ENCODE measurements at places on chromosomes 7 and 10.

GRCh38 chr10:62244785-62245467, 23.7 kb downstream of the RTKN2 start:
- DNase-seq = peak; percentile 77

GRCh38 chr7:20862554-20862953, 75.9 kb upstream of the SP8 start:
- DNase-seq = no peak

DNA sequence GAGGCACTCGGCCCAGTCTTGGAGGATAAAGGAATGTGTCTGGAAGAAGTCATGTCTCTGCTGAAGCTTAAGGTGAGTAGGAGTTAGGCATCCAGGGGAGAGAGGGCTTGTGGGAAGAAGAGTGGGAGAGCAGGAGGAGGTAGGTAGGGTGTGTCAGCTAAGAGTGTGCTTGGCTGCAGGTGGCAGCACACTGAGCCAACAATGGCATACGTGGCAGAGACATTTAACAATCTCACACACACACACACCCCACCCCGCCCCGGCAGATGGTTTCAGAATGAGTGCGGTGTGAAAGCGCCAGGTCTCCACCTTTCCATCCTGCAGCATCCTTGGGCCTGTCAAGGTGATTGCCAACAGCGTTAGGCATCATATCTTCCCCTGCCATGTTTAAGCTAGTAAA, 11.2 kb upstream of the ARPC1A start:
- no peak for DNase-seq

DNA sequence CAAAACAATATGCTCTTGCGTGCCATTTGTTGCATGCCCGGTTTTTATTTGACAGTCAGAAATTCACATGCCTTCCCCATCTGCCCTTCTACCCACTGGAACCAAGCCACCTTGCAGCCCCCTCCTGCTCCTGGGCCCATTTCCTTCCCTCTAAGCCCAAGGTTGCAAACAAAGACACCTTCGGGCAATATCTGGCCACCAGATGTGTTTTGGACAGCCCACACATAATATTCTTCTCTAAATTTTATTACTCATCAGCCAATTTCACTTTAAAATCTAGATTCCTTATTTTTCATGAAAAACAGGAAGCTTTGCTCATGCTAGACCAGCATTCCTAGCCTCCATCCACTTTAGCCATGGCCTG, 18.2 kb upstream of the C10orf105 start:
- DNase-seq = no peak

DNA sequence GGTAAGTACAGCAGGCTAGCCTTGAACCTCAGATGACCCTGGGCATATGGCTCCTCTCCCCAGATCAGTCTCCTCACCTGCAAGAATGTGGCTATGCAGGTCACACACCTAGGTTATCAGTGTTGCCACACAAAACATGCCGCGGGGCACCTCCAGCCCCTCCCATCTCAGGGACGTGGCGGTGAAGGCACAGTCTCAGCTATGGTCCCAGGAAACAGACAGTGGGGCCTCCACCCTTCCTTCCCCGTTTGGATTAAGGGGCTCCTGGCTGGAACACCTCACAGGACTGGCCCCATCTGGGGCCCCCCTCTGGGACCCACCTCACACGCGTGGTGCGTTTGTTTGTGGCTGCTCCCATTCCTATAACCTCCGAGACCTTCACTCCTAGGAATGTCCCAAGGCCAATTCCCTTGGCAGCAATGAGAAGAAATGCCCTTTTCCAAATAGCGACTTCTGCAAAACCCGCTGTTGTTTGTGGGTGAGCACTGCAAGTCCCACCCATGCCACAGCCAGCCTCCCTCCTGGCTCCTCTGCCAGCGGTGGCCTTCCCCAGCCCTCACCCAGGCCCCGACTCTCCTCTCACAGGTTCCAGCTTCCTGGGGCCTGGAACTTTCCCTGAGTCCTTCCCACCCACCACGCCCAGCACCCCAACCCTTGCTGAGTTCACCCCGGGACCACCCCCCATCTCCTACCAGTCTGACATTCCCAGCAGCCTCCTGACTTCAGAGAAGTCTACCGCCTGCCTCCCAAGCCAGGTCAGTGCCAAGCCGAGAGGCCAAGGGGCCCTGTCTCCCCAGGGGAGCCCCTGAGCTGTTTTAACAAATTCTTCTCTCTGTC, 17.1 kb downstream of the ZMIZ2 start:
- no peak for DNase-seq

GRCh38 chr10:73910401-73910763, 550 bp upstream of the PLAU start:
- no peak for DNase-seq

- no peak for DNase-seq
These were observed 118.7 kb upstream of the SEC61G start for GRCh38 chr7:54877683-54878082.

DNA sequence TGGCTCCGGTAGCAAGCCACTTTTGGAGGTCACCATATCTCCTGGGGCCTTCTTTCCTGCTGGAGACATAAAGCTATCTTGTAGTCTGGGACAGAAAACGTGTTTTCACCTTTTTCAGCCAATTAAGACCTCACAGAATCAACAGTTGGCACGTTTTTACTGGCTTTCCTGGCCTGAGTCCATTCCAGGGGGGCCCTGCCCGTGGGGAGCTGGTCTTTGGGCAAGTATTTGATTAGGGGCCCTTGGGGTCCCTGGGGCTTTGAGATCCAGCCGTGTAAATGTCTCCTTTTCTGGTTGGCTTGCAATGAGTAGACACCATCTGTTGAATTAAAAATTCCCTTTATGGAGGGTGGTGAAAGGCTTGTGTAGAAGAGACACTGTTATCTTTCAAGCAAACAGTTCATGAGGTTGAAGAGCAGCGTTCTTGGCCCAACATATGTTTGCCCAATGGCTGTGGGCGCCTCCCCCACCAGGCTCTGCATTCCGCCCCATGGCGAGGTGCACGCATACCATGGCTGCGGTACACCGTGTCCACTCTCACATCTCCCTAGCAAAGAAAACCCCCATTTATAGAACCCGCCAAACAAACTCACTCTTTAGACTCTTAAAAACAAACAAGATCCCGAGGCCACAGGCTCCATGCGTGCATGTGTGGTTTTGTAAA, 593.2 kb downstream of the LRMDA start:
- no peak for DNase-seq

DNA sequence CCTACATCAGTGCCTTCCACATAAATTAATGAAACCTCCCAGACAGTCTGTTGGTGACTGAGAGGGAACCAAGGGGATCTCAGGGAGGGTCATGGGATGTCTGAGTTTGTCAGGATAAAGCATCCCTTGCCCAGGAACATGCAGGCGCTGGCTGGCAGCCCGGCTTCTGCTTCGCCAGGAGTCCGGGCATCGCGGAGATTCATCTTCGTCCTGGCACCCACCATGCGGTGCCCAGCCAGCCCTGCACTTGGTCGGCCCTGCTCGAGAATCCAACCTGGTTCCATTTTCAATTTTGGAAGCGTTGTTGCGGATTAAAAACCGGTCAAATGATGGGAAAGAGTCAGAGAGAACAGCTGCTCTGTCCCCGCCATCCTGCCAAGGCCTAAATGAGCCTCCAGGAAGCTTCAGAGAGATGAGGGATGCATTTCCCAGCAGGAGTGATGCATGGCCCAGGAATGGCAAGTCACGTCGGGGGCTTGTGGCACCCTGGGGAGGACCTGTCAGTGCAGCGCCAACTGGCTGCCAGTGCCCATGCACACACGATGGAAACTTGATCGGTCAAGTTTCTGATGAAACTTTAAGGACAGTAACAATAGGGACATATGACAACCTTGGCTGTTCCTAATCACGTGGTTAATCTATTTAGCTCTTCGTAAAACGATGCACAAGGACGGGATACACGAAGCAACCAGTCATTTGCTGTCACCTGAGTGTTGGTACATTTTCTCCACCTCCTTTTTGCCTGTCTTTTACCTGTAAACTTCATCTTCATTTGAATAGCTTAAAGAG, 260.8 kb upstream of the MKI67 start:
- no peak for DNase-seq

DNA sequence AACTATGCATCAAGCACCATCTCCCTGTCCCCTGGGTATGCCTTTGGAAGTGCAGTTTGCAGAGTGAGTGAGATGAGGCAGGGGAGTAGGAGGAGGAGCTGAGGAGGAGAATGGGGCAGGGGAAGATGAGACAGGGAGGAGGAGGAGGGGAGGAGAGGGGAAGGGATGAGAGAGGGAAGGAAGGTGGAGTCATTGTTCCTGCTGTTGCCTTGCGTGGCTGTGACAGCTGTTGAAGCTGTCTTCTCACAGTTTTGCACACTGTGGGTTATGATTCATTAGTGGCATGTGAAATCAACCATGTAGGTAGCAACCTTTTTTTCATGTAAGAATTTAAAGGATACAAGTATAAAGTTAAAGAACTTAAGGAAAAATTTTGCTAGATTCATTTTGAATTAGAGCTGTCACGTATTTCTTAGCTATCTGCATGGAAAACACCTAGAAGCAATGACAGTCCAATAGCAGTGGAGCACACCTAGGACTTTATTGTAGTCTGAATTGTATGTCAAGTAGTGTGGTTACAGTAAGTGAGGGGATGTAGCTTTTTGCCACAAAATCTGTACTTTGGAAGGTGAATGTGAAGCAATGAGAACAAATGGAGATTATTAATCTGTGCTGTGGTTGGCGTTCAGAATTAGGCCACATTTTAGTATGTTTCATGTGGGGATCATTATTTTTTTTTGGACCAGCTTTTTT, 21.7 kb downstream of the CCM2 start:
- no peak for DNase-seq

DNA sequence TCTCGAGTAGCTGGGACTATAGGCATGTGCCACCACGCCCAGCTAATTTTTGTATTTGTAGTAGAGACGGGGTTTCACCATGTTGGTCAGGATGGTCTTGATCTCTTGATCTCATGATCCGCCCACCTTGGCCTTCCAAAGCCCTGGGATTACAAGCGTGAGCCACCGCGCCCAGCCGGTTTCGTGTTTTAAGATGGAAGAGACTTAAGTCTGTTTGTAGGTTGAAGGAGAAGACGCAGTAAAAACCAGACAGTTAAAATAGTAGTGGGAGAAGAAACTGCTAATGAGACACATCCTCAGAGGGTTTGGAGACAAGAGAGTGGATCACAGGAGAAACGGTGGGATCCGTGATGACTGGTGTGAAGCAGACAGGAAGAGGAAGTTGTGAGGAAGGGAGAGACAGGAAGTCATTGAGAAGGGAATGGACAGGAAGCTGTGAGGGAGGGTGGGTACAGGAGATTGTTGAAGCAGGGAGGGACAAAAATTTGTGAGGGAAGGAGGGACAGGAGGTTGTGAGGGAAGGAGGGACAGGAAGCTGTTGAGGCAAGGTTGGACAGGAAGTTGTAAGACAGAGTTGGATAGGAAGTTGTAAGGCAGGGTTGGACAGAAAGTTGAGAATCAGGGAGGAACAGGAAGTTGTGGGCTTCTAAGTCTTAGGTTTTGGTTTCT, 115.5 kb downstream of the WDFY4 start:
- DNase-seq = no peak

GRCh38 chr10:15821046-15821683, 39.1 kb downstream of the MINDY3 start:
- no peak for DNase-seq

DNA sequence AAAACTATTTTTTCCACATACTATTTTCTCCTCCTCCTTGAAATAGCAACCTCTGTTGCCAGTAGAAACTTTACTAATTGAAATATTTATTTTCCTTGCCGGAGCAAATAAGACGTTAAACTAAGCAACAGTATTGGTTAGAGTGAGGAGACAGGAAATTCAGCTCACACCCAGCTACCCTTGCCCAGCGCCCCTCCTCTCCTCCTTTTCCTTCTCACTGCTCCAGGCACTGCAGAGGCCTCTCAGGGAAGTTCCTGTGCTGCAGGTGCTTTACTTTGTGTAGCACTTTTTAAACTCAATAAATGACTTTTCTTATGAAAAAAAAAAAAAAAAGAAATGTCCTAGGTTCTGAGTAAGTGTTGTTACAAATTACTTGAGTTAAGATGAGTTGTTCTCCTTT, 134.0 kb downstream of the SEMA3E start:
- no peak for DNase-seq

- DNase-seq = no peak
These were observed 185.1 kb downstream of the DGKI start for GRCh38 chr7:137661634-137662033.

- no peak for DNase-seq
These were observed 17.1 kb upstream of the SEPHS1 start for GRCh38 chr10:13365243-13365642.

DNA sequence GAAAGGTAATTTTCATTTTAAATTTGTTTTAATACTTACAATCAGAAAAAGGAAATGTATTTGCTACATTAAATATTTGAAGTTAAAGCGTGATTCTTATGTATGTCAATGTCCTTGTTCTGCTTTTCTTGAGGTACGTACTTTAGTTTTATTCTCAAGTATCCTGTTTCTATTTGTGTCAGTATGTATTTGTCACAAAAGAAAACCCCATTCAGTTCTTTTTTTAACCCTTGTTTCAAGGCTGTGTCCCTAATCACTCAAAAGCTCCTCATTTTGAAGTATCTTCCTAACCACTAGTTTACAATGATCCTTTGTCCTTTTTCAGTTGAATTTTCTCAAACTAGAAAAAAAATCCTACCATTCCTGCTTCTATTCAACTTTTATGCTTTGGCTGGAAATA, 25.2 kb downstream of the NHLRC2 start:
- DNase-seq = no peak

DNA sequence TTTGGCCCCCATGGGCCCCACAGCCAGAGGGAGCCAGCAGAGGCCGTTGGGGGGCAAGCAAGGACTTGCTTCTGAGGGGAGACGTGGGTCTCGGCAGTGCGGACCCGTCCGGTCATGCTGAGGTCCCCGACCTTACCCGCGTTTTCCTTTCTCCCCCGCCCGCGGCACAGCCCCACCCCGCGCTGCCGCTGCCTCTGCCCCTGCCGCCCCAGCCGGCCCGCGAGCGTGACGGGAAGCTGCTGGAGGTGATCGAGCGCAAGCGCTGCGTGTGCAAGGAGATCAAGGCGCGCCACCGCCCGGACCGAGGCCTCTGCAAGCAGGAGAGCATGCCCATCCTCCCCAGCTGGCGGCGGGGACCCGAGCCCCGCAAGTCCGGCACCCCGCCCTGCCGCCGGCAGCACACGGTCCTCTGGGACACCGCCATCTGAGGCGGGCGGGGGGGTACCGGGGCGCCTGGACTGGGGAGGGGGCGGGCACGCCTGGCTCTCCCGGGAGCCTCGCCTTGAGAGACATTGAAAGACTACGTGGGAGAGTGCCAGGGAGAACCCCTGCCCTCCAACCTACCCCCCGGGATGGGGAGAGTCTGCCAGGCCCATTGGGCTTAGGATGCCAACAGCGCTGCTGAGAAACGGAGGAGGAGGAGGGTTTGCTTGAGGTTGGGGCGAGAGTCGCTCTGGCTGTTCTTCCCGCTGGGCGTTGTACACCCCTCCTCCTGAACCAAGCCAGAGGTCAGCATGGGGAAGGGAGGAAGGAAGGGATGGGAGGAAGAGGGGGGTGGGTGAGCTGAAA, 9.9 kb downstream of the NYAP1 start:
- no peak for DNase-seq

GRCh38 chr7:55502858-55503440, 69.4 kb downstream of the VOPP1 start:
- peak; percentile 72 for DNase-seq

Measured in NCI-H2081 (cell line).